Fibroblast of skin of back (primary cell): ENCODE measurements at places on chromosomes 1 and 21.

- DNase-seq, result peak; percentile 68
These were observed 150.0 kb downstream of the CASZ1 start for GRCh38 chr1:10646347-10646861.

- DNase-seq, result peak; percentile 91
These were observed 28.0 kb upstream of the H3-3A start for GRCh38 chr1:226034482-226034881.

DNA sequence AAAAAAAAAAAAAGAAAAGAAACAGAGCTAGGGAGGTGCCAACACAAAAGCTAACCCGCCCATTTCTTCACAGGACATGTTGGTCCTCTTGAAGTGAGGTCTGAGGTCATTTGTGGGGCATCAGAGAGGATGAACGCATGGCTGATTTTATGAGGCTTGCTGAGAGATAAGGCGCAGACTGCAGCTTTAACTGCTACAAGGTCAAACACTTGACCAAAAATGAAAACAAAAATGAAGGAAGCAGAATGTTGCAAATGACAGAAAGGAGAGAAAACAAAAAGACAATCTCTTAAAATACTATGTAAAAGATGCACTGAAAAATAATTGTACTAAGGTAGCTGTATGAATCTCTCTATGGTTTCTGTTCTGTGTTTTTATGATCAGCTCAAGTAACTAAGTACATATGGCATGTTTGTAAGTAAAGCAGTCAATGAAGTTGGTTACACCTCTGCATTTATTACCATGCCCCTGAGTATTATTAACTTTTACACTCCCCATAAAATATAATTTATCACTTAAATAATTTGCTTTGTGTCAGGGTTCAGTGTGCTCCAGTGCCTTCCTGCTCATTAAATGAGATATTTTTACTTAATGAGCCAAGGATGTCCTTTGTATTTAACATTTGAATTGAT, 249.1 kb upstream of the NR5A2 start:
- no peak for DNase-seq

DNA sequence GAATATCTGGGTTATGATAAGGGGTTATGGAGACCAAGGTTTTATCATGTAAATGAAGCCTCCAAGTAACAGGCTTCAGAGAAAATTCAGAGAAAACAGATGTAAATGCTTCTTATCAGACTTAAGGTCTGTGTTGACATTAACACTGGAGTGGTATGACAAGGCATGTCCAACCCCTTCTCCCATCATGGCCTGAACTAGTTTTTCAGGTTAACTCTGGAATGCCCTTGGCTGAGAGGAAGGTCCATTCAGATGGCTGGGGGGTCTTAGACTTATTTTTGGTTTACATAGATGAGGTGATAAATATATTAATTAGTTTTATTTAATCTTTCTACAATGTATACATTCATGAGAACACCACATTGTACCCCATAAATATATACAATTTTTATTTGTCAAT, 399.6 kb downstream of the TBX15 start:
- no peak for DNase-seq

DNA sequence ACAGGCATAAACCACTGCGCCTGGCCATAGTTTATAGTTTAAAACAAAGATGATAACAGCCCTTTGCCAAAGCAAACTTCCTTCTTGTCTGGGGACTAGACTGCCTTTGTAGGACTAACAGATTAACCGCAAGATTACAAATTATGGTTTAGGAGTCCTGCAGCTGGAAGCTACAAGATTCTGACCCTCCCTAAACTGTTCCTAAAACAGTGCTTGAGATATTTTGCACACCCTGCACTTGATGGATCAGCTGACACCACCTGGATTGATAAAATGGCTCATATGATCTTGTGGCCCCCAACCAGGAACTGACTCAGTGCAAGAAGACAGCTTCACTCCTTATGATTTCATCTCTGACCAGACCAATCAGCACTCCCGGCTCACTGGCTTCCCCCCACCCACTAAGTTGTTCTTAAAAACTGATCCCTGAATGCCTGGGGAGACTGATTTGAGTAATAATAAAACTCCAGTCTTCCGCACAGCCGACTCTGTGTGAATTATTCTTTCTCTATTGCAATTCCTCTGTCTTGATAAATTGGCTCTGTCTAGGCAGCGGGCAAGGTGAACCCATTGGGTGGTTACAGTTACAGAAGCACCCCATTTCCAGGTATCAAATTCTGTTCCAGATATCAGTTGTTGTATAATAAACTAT, 13.8 kb upstream of the RNF11 start:
- no peak for DNase-seq

DNA sequence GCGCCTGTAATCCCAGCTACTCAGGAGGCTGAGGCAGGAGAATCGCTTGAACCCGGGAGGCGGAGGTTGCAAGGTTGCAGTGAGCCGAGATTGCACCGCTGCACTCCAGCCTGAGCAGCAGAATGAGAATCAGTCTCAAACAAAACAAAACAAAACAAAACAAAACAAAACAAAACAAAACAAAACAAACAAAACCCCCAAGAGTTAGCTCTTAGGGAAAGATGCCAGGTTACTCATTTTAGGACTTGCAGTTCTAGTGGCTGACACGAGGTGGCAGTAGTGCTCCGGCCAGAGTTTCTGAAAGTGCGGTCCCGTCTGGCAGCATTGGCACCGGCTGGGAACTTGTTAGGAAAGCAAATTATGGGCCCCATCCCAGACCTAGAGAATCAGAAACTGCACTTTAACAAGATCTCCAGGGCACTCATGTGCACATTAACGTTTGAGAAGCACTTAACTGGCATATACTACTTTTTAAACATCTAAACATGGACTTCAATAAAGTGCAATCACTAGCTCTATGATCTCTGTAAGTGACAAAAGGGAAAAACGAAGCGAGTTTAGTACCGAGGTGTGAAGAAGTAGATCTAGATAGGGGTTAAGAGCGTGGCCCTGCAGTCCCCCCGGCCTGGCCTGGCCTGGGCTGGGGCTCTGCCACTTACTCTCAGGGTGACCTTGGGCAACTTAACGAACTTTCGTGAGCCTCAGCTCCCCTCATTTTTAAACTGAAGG, 41.9 kb upstream of the TNFRSF1B start:
- peak; percentile 50 for DNase-seq

GRCh38 chr1:117759535-117759934, 153.7 kb downstream of the TENT5C start:
- DNase-seq, result no peak

GRCh38 chr1:37945743-37946702, 830 bp downstream of the INPP5B start:
- DNase-seq, result peak; percentile 90
